ENCODE measurements at places on chromosomes 12 and 14.
A peak's percentile ranks its signal among the peaks of the same experiment; 100 is the strongest.

- H3K4me3 ChIP-seq, result no peak overlapping the region
- DNase-seq, result peak; percentile 73
- peaks cover 9% of the 10 kb centered on the region for H3K4me1 ChIP-seq
- no peaks in the 10 kb centered on the region for H3K36me3 ChIP-seq
- H3K27ac ChIP-seq, result peak overlapping the region; percentile 24
These were observed 21.0 kb downstream of the CFL2 start for GRCh38 chr14:34693228-34693939.

DNA sequence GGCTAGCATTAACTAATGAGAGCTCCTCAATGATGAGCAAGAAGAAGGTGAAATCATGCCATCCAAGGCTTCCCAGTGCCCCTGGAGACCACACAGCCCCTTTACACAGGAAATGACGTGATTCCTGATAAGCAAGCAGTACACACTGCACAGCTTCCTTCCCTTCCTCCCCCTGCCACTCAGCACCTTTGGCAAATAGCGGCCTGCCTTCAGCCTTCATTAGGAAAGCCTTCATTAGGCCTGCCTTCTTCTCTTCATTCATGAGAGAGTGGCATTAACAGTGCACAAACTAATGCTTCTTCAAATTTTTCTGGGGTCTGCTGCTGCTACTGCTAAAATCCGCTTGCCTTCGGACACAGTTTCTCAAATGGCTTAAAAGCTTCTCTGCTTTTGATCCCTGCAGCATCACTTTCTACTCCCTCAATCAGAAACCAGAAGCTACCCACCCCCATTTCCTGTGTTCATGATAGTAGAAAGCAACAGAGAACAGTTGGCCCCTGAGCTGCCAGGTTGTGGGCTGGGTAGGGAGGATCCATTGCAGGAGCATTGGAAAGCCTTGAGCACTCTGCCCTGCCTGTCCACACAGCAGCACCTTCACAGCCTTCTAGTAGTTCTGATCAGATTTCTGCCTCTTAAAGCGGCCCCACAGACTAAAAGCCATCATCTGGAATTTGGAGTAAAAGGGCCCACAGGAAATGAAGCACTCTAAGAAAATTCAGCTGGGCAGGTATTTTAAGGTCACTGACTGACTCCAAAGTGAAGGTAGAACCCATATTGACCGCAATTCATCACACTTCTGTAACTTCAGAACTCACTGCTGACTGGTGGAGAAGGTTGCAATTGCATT, 103.8 kb upstream of the ETV6 start:
- H3K4me1 ChIP-seq, result no peaks in the 10 kb centered on the region
- no peaks in the 10 kb centered on the region for H3K27me3 ChIP-seq
- H3K36me3 ChIP-seq, result no peaks in the 10 kb centered on the region
- no peak for DNase-seq
- no peak overlapping the region for H3K4me3 ChIP-seq
- H3K27ac ChIP-seq, result no peak overlapping the region

- DNase-seq, result no peak
- H3K4me1 ChIP-seq, result peaks cover 30% of the 10 kb centered on the region
- no peak overlapping the region for H3K4me3 ChIP-seq
- peak overlapping the region; percentile 86 for H3K27ac ChIP-seq
- no peaks in the 10 kb centered on the region for H3K27me3 ChIP-seq
These were observed 165.3 kb downstream of the SNAPC1 start for GRCh38 chr14:61927520-61927919.

- no peaks in the 10 kb centered on the region for H3K27me3 ChIP-seq
- DNase-seq, result no peak
- H3K27ac ChIP-seq, result peak overlapping the region; percentile 56
- H3K4me1 ChIP-seq, result peaks cover 18% of the 10 kb centered on the region
These were observed 202 bp downstream of the YAF2 start for GRCh38 chr12:42237853-42238239.

DNA sequence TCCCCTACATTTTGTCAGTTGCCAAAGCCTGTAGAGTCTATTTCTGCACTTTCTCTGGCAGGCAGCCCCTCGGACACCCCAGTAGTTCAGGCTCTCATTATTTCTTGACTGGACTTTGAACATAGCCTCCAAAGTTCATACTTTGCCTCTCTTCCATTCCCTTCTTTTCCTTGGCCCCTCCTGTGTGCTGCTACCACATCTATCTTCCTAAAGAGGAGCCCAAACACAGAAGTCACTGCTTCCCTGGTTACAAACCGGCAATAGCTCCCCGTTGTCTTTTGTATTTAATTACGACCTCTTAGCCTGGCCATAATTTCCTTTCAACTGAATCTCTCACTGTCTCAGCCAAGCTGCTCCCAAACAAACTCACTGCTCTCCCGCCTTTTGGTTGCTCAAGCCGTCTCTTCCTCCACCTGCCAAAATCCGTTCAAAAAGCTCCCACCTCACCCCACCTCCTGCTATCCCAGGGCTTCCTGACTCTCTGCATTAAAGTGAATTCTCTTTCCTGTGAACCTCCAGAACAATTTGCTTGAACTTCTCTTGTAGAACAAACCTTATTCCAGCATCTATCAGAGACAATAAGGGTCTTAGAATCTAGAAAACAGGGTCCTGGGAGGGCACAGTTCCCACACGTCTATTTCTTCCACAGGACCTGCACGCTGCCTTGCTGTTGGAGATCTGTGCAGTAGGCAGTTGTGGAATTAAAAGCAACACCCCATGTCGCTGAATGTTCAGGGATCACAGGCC, 46.9 kb downstream of the PRMT8 start:
- H3K36me3 ChIP-seq, result no peaks in the 10 kb centered on the region
- no peak overlapping the region for H3K4me3 ChIP-seq
- no peaks in the 10 kb centered on the region for H3K4me1 ChIP-seq
- H3K27me3 ChIP-seq, result no peaks in the 10 kb centered on the region
- H3K27ac ChIP-seq, result no peak overlapping the region

GRCh38 chr14:103372552-103373304, 12.5 kb upstream of the MARK3 start:
- H3K27me3 ChIP-seq, result no peaks in the 10 kb centered on the region
- H3K27ac ChIP-seq, result peak overlapping the region; percentile 66
- no peak overlapping the region for H3K4me3 ChIP-seq
- H3K4me1 ChIP-seq, result peaks cover 9% of the 10 kb centered on the region

DNA sequence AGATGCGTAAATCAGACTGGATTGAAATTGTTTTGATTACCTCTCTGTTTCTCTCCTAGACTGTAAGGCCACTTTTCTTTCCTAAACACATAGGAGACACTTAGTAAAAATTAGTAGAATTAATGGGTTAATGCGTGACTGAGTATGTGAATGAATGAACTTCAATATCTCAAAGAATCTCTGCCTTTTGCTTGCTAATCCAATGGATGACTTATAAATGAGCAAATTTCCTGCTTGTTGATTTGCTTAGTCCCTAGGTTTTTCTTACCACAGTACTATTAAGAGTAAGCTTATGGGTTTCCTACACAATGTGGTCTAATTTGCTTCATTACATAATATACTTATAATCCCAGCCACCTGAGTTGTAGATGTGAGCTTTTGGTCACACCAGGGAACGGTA, 164.1 kb downstream of the SRGAP1 start:
- peaks cover 6% of the 10 kb centered on the region for H3K4me1 ChIP-seq
- H3K27me3 ChIP-seq, result no peaks in the 10 kb centered on the region
- peaks cover 1% of the 10 kb centered on the region for H3K36me3 ChIP-seq
- DNase-seq, result no peak
- H3K4me3 ChIP-seq, result no peak overlapping the region

DNA sequence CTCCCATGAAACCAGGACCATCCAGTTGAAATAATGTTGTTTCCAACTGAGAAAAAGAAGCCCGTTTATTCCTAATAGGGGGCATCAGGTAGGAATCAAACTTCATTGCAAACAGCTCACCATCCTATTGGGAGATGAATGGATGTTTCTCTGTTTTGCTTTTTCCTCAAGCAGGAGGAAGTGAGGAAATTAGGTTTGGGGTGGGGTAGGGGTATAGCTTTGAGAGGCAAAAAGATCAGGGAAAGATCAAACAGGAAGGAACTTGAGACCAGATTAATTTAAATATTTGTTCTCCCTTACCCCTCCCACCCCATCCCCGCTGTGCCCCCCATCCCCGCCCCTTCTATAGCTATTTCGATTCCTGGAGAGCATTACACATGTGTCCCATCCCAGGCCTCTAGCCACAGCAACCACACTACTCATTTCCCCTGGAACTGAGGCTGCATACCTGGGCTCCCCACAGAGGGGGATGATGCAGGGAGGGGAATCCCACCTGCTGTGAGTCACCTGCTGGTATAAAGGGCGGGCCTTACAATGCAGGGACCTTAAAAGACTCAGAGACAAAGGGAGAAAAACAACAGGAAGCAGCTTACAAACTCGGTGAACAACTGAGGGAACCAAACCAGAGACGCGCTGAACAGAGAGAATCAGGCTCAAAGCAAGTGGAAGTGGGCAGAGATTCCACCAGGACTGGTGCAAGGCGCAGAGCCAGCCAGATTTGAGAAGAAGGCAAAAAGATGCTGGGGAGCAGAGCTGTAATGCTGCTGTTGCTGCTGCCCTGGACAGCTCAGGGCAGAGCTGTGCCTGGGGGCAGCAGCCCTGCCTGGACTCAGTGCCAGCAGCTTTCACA, at the start of gene IL23A:
IL23A (plus strand) TSS at position 577 of the 850 bp plus-strand sequence; CDS start at position 738, 161 bp downstream.
- no peaks in the 10 kb centered on the region for H3K27me3 ChIP-seq
- DNase-seq, result peak; percentile 73
- 0 out of 2 replicates have a peak, but pooled peaks cover 4% of the 10 kb centered on the region for H3K36me3 ChIP-seq
- H3K4me1 ChIP-seq, result peaks cover 5% of the 10 kb centered on the region
- H3K4me3 ChIP-seq, result no peak within 1 kb of the TSS

GRCh38 chr14:31124197-31124596, 83.4 kb downstream of the HECTD1 start:
- no peak for DNase-seq
- no peak overlapping the region for H3K27ac ChIP-seq
- H3K36me3 ChIP-seq, result peaks cover 91% of the 10 kb centered on the region

GRCh38 chr12:38350342-38351174, 34.0 kb downstream of the ALG10B start:
- H3K27ac ChIP-seq, result no peak overlapping the region
- no peaks in the 10 kb centered on the region for H3K4me1 ChIP-seq
- no peak for DNase-seq
- H3K36me3 ChIP-seq, result no peaks in the 10 kb centered on the region
- H3K27me3 ChIP-seq, result no peaks in the 10 kb centered on the region

GRCh38 chr14:73234029-73234428, 3.3 kb upstream of the PAPLN start:
- no peaks in the 10 kb centered on the region for H3K36me3 ChIP-seq
- H3K27me3 ChIP-seq, result peaks cover 44% of the 10 kb centered on the region
- no peak overlapping the region for H3K27ac ChIP-seq
- H3K4me1 ChIP-seq, result peaks cover 9% of the 10 kb centered on the region

DNA sequence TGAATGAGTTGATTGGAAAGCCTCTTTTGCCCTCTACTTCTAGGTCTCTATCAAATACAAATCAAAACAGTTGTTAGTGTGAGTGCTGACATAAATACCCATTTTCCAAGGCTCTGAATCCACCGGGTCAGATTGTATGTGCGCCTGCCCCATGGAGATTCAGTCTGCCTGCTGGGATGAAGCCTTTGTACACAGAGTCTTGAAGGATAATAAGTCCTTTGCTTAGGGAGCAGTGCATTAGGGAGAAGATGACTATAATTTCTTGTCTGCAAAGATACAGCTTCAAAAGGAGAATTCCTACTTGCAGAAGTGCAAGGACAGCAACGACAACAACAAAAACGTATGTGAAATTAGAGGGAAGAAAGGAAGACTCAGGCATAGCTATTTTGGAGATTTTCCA, 90.3 kb upstream of the VRK1 start:
- no peak for DNase-seq
- no peaks in the 10 kb centered on the region for H3K4me1 ChIP-seq
- H3K27me3 ChIP-seq, result peaks cover under 1% of the 10 kb centered on the region
- no peak overlapping the region for H3K27ac ChIP-seq
- no peak overlapping the region for H3K4me3 ChIP-seq
- no peaks in the 10 kb centered on the region for H3K36me3 ChIP-seq

DNA sequence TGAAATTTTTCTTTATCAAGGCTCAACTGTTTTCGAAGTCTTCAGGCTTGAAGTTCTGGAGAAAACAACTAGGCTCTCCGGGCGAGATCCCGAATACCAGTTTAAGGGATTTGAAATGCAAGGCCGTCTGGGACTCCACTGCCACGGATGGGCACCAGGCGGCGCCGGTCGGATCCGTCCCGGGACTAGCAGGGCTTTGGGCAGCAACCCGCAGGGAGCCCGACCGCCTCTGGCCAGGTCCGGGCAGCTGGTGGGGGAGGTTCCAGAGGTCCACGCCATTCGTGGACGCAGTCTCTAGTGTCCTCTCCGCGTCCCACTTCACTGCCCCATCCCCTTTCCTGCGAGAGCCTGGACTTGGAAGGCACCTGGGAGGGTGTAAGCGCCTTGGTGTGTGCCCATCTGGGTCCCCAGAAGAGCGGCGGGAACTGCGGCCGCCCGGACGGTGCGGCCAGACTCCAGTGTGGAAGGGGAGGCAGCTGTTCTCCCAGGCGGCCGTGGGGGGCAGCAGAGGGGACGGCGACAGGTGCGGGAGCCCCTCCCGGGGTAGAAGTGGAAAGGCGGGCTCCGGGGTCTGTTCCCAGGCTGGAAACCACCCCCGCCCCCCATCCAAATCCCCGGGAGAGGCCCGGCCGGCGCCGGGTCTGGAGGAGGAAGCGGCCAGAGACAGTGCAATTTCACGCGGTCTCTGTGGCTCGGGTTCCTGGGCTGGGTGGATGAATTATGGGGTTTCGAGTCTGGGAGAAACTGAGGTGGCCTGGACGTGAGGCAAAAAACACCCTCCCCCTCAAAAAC, 838 bp upstream of the ERBB3 start:
- DNase-seq, result peak; percentile 93
- peak overlapping the region; percentile 72 for H3K27ac ChIP-seq
- peak overlapping the region; percentile 57 for H3K4me3 ChIP-seq
- peaks cover 4% of the 10 kb centered on the region for H3K4me1 ChIP-seq
- no peaks in the 10 kb centered on the region for H3K36me3 ChIP-seq
- H3K27me3 ChIP-seq, result no peaks in the 10 kb centered on the region

GRCh38 chr12:124073356-124074035, 100.5 kb downstream of the ZNF664 start:
- H3K4me1 ChIP-seq, result no peaks in the 10 kb centered on the region
- H3K27me3 ChIP-seq, result no peaks in the 10 kb centered on the region
- H3K4me3 ChIP-seq, result no peak overlapping the region
- H3K27ac ChIP-seq, result no peak overlapping the region

DNA sequence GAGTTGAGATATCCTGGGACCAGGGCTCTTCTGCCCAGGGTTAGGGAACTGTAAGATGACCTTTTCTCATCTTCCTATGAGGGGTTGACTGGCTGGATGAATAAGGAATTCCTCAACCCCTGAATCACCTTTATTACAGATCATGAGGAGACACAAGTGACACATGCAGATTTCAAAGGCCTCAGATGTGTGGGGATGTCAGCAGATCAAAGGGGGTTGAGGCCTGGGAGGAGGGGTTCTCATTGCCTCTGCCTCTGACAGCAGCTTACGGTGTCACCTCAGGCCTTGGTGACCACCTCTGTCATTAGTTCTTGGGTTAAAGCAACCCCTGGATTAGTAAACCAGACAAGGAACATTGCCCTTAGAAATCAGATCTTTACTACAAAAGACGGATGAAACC, 2.1 kb upstream of the KRT72 start:
- no peak for DNase-seq
- H3K27me3 ChIP-seq, result no peaks in the 10 kb centered on the region
- no peak overlapping the region for H3K4me3 ChIP-seq
- H3K4me1 ChIP-seq, result no peaks in the 10 kb centered on the region
- no peaks in the 10 kb centered on the region for H3K36me3 ChIP-seq
- H3K27ac ChIP-seq, result no peak overlapping the region

All from RWPE2 (cell line).